Activated naive CD4-positive, alpha-beta T cell treated with anti-CD3 and anti-CD28 coated beads, Interleukin-2, amount 10 ng/mL, durations not matched to agents 7 days and 5 days (primary cell): ENCODE measurements at places on chromosomes 5 and 9.
A peak's percentile ranks its signal among the peaks of the same experiment; 100 is the strongest.

- no peak for DNase-seq
Measured at GRCh38 chr9:132744881-132745755, 74.9 kb downstream of the GTF3C4 start.

GRCh38 chr9:137056739-137057415 is 3.0 kb upstream of the ENTPD2 start:
- no peak for DNase-seq

- no peak for DNase-seq
Measured at GRCh38 chr5:10620346-10620745, 56.5 kb downstream of the ANKRD33B start.

GRCh38 chr9:129869585-129870501 is 34.6 kb downstream of the USP20 start:
- peak; percentile 21 for DNase-seq

DNA sequence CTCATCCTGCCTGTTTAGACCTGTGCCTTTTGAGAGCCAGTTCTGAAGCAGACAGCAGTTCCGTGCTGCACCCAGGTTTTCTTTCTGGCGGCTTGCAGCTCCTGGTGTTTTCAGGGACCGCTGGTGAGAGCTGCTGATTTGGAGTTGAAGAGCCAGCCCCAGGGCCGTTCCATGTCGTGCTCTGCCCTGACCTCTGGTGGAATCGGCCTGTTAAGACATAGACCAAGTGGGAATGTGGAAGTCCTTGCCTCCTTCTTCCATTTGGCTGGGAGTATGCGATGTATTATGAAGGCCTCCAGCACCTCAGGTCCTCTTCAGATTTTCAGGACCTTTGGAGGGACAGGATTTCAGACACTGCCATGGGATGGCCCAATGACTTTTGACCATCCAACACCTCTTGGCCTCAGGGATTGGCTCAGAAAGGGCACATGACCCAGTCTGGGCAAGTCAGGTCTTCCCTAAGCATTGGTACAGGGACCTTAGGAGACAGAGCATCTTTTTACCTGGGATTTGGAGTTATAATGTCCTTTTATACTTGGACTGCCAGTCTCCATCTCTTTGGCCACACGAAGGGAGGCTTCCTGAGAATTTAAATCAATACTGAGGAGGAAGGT is 136.1 kb upstream of the CLINT1 start:
- DNase-seq = peak; percentile 64

DNA sequence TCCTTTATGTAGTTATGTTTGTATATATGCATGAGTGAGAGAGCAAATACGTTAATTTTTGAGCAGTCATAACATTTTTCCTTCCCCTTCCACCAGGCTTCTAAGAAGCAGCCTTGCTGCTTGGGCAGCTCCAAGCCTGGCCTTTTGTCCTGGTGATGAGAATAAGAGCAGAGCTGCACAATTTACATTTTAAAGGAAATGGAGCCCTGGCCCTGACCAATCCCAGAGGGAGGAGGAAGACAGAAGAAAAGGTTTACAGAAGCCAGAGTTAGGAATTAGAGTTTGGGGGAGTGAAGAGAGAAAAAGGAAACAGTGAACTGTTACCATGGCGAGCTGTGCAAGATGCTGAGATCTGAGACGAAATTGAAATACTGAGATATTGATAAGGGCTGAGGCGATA is 25.3 kb upstream of the EFNA5 start:
- no peak for DNase-seq

DNA sequence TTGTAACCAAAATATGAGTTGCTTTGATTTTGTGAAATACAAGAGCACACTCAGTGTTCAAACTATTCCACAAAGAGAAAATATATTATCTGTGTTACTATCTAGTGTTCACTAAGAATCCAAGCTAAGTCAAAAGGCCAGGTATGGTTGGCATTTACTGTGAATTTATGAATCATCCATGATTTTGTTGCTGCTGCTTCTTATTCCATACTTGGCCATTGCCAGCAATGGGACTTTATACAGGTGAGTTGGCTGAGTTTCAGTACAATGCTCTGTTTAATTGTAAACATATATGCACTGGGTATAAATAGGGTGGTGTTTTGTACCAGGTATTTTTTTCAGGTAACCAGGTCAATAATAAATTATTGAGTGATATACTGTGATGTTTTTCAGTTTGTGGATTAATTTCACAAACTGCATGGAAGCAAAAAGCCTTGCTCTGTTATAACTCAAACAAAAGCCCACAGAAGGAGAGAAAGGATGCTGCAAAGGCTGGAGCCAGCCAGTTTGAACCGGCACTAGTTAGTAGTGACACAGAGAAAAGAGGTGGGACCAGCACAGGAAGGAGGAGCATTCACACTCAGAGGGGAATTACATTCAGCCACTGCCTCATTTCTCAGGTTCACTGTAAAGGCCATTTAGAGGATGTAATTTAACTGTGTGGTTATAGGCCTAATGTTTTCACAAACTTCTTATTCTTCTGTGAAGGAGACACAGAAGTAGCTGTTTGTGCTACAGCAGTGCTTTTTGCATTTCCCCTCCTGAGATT is 381.8 kb downstream of the ADGRV1 start:
- DNase-seq = peak; percentile 45

- no peak for DNase-seq
Measured at GRCh38 chr5:36587354-36587753, 19.1 kb upstream of the SLC1A3 start.

- DNase-seq = no peak
Measured at GRCh38 chr5:68336200-68336599, 120.6 kb downstream of the PIK3R1 start.

- DNase-seq = no peak
Measured at GRCh38 chr5:102778478-102778877, 23.4 kb downstream of the PAM start.

- DNase-seq = no peak
Measured at GRCh38 chr9:84970432-84970831, 300.9 kb downstream of the NTRK2 start.

DNA sequence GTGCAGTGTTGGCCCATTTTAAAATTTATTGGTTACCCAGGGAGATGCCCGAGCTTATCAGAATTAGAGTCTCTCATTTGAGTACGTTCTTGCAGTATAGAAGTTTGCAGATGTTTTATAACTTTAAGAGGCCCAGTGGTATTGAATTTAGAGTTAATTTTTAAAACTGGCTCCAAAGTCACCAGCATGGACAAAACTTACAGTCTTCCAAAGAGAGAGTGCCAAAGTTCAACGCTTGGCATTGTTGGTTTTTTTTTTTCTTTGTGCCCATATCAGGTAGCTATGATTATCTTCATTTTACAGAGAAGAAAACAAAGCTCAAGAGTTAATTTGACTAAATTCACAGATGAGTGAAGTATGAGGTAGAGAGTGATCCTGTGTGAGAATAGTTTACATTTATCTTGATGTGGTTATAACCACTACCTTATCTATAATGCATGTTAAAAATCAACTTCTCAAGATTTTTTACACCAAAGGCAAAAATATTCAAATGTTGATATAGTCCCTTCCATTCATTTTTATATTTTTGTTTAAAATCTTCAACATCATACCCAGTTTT is 273.7 kb upstream of the DMRT1 start:
- DNase-seq = no peak

GRCh38 chr9:92327283-92327850 is 1.6 kb downstream of the CENPP start:
- no peak for DNase-seq

DNA sequence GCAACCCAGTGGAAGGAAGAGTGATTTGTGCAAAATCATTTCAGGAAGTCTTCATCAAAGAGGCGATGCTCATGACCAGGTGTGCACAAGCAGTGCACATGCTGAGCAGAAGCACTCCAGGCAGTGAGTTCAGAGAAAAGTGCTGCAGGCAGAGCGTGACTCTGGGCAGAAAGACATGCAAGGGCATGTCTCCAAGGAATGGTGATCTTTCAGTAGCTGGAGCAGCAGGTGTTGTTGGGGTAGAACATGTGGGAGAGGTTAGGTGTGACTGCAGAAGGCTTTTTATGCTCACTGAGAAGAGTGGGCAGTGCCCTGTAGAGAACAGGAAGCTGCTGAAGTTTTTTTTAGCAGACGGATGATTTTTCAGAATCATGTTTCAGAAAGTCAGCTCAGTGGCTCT is 545.4 kb upstream of the TLE4 start:
- no peak for DNase-seq

DNA sequence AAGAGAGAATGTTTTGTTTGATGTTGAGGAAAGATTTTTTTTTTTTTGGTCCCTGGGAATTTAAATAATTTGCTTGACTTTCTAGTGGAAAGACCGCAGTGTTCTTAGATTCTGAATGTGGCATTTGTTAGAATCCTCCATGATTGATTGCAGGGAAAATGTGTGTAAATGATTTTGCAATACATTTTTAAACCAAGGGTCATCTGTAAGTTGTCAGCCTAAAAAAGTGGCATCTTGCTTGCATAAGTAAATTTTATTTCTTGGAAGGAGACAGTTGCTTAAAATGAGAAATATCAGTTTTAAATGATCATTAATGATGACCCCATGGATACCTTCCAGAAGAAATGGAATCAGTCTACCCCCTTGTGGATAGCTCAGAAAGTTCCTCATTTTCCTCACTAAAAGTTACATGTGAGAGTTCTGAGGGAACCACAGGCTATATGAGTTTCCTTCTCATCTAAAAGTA is 105.1 kb upstream of the SLC25A48 start:
- no peak for DNase-seq

DNA sequence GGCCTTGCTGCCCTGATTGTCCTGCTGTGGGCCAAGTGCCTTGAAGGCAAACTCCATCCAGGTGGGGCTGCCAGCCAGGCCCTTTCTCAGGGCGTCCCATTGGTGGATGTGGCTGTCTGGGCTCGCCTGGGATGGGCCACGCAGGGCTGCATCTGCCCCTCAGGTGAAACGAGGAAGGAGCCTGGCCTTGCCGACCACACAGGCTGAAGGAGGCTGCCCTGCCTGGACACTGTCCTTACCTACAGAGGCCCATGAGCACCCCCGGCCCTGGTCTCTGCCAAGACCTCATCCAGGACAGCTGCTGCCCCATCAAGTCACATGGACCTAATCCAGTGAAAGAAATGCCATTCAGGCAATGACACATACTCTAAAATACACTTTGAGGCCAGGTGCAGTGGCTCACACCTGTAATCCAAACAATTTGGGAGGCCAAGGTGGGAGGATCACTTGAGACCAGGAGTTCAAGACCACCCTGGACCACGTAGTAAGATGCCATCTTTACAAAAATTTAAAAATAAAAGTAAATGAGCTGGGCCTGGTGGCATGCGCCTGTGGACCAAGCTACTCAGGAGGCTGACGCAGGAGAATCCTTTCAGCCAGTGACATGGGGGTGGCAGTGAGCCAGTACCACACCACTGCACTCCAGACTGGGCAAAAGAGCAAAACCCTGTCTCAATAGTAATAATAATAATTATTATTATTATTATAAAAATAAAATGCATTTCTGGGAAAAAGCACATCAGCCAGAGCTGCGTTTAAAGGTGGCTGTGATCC is 33.9 kb downstream of the PNPLA7 start:
- DNase-seq = no peak

- DNase-seq = no peak
Measured at GRCh38 chr9:76107482-76107881, 217.0 kb downstream of the PCSK5 start.
